Suppressor macrophage treated with lipopolysaccharide for 4 hours (primary cell): ENCODE measurements at places on chromosomes 16 and 17.

- DNase-seq: peak; percentile 23
These were observed 58.2 kb upstream of the RPH3AL start for GRCh38 chr17:410543-411401.

- peak; percentile 21 for DNase-seq
These were observed 6.3 kb upstream of the RGS9 start for GRCh38 chr17:65130832-65131231.

- DNase-seq: no peak
These were observed 669.1 kb downstream of the HS3ST4 start for GRCh38 chr16:26360867-26361266.

- no peak for DNase-seq
These were observed 28.7 kb downstream of the LITAFD start for GRCh38 chr16:8910811-8911210.

- DNase-seq: no peak
These were observed 265.1 kb downstream of the WWOX start for GRCh38 chr16:78364556-78364880.

- no peak for DNase-seq
These were observed 112.5 kb downstream of the SOCS1 start for GRCh38 chr16:11143372-11144035.

DNA sequence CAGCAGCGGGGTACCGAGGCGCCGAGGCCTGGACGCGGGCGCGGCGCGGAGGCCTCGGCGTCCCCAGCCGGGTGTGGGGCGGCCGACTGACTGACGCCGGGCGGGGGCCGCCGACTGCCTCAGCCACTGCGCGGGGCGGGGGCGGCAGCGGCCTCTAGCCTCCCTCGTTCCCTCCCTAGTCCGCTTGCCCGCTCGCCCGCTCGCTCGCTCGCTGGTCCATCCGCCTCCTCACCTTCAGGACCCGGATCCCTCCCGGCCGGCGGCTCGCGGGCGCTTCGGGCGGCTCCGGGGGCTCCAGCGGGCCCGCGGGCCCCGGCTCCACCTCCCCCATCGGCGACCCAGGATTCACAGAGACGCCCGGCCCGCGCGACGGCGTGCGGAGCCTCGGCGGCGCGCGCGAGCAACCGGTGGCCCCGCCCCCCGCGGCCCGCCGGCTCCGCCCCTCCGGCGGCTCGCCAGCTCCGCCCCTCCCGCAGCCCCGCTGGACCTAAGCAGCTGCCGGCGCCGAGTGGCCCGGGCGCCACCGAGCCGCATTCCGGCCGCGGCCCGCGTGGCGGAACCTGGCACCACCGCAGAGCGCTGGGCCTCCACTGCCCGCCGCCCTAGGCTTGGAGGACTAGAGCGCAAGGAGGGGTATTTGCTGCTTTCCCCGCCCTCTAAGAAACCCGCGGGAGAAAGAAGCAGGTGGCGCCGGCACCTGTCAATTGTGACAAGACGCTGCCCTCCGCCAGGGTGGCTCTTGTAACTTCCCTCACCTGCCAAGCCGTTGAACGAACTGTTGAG is 773 bp downstream of the PHLPP2 start:
- peak; percentile 84 for DNase-seq

GRCh38 chr16:57614536-57614935 is 13.9 kb upstream of the ADGRG1 start:
- no peak for DNase-seq

GRCh38 chr16:29811170-29811895 is 660 bp upstream of the PRRT2 start:
- peak; percentile 96 for DNase-seq

DNA sequence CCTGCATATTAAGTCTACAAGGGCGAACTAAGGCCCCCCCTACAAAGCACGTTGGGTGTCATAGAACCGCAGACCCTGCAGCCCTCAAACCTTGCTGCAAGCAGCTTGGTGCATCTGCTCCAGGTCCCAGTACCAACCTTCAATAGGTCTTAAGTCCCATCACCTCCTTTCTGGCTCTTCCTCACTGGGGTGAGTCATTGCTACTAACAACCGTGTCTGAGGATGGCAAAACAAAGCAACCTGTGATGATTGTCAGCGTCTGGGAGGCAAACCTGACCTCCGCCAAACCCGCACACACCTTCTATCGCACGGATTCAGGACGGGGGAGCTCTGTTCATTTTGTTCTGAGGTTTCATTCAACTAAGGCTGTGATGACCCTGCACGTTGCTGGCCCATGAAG is 138.9 kb downstream of the SLC39A11 start:
- DNase-seq: no peak
